ENCODE measurements at places on chromosomes 5 and 9.

- no peak overlapping the region for H3K27ac ChIP-seq
- no peaks in the 10 kb centered on the region for H3K36me3 ChIP-seq
- DNase-seq: no peak
Observed at GRCh38 chr9:28587052-28587451, 1013.8 kb upstream of the C9orf72 start.

GRCh38 chr9:136441191-136441680 is 1.6 kb upstream of the INPP5E start:
- DNase-seq: no peak
- peak overlapping the region; percentile 49 for H3K4me3 ChIP-seq
- H3K36me3 ChIP-seq: no peaks in the 10 kb centered on the region
- peaks cover 12% of the 10 kb centered on the region for H3K4me1 ChIP-seq

GRCh38 chr5:134136221-134136631 is 21.7 kb downstream of the TCF7 start:
- H3K36me3 ChIP-seq: peaks cover 9% of the 10 kb centered on the region
- DNase-seq: peak; percentile 1
- H3K27ac ChIP-seq: no peak overlapping the region

GRCh38 chr5:170892196-170892595 is 30.4 kb downstream of the RANBP17 start:
- H3K27me3 ChIP-seq: no peaks in the 10 kb centered on the region
- DNase-seq: no peak
- no peaks in the 10 kb centered on the region for H3K36me3 ChIP-seq
- H3K27ac ChIP-seq: no peak overlapping the region

DNA sequence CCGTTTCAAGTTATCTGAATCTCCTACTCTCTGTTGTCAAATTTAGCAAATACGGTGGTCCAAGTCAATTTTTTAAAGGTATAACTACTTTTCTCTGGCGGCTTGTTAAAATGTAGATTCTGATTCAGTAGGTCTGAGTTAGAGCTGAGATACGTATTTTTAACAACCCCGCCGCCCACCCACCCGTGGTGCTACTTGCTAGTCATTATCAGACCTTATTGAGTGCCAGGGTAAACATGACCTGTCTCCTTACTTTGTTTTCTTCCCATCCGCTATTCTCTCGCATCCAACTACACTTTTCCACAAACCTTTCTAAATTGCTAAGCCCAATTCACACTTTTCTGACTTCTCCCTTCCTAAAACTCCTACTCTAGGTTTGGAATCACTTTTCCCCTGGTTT is 694 bp upstream of the PLAA start:
- peaks cover 11% of the 10 kb centered on the region for H3K4me1 ChIP-seq
- peak overlapping the region; percentile 99 for H3K27ac ChIP-seq
- H3K27me3 ChIP-seq: peaks cover 1% of the 10 kb centered on the region

GRCh38 chr5:113065626-113066025 is 89.0 kb downstream of the DCP2 start:
- H3K27ac ChIP-seq: no peak overlapping the region
- peaks cover 9% of the 10 kb centered on the region for H3K4me1 ChIP-seq
- peaks cover 7% of the 10 kb centered on the region for H3K36me3 ChIP-seq
- DNase-seq: no peak
- peaks cover 10% of the 10 kb centered on the region for H3K27me3 ChIP-seq

DNA sequence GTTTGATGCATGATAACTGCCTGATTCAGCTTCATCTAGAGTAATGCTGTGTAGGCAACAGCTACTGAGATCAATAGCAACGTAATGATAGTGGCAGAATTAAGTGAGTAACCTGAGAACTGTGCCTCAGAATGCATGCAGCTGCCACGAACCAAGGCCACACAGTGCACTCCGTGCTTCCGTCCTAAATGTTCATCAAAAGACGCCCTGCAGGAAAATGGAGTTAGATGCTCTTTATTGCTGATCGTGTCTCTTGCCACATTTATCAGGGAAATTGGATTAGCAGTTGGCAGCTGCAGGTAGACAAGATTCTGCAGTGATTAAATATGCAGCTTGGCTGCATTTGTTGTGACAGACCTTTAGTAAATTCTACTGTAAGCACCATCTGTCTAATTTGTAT is 107.7 kb upstream of the TLX3 start:
- H3K36me3 ChIP-seq: no peaks in the 10 kb centered on the region
- peak; percentile 53 for DNase-seq
- H3K27me3 ChIP-seq: peaks cover 3% of the 10 kb centered on the region
- H3K27ac ChIP-seq: peak overlapping the region; percentile 65
- peak overlapping the region; percentile 45 for H3K4me3 ChIP-seq

DNA sequence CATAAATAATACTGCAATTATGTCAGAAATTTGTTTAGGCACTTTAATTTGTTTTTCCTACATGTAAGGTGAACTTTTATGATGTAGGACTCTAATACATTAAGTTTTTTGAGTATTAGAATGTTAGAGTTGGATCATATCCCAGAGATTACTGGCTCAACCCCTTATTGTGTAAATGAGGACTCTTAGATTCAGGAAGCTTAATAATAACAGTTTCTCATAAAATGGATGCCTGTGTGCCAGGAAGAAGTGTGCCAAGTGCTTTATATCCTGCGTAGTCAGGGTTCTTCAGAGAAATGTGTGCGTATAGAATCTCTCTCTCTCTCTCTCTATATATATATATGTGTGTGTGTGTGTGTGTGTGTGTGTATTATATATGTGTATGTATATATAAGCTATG is 388.5 kb downstream of the CAAP1 start:
- H3K4me3 ChIP-seq: no peak overlapping the region
- H3K27ac ChIP-seq: no peak overlapping the region
- no peaks in the 10 kb centered on the region for H3K36me3 ChIP-seq
- no peaks in the 10 kb centered on the region for H3K27me3 ChIP-seq
- DNase-seq: no peak
- H3K4me1 ChIP-seq: no peaks in the 10 kb centered on the region

DNA sequence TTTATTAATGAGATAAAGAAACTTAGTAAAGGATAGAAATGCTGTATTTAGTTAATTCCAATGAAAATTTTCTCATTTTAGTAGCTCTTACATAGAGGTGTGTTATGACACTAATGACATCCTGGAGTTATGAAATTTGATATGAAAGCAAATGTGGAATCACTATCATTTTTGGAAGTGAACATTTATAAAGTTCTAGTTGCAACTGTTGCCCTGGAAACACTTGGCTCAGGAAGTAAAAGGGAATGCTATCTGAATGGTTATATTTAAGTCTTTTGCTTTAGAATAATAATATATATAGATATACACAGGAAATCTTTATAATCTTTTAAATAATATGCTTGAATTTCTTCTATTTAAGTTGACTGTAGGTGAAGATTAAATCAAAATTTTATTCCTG is 16.7 kb downstream of the ADAMTS19 start:
- no peaks in the 10 kb centered on the region for H3K36me3 ChIP-seq
- H3K27ac ChIP-seq: no peak overlapping the region
- H3K4me3 ChIP-seq: no peak overlapping the region
- peaks cover 13% of the 10 kb centered on the region for H3K4me1 ChIP-seq
- H3K27me3 ChIP-seq: no peaks in the 10 kb centered on the region

- no peak overlapping the region for H3K27ac ChIP-seq
- H3K27me3 ChIP-seq: peaks cover 2% of the 10 kb centered on the region
- H3K4me3 ChIP-seq: no peak overlapping the region
- no peak for DNase-seq
Observed at GRCh38 chr9:91159664-91160121, 202.0 kb downstream of the AUH start.

GRCh38 chr5:143271431-143271830 is 132.1 kb downstream of the NR3C1 start:
- peaks cover 12% of the 10 kb centered on the region for H3K36me3 ChIP-seq
- H3K27ac ChIP-seq: no peak overlapping the region
- no peak overlapping the region for H3K4me3 ChIP-seq
- H3K4me1 ChIP-seq: no peaks in the 10 kb centered on the region

DNA sequence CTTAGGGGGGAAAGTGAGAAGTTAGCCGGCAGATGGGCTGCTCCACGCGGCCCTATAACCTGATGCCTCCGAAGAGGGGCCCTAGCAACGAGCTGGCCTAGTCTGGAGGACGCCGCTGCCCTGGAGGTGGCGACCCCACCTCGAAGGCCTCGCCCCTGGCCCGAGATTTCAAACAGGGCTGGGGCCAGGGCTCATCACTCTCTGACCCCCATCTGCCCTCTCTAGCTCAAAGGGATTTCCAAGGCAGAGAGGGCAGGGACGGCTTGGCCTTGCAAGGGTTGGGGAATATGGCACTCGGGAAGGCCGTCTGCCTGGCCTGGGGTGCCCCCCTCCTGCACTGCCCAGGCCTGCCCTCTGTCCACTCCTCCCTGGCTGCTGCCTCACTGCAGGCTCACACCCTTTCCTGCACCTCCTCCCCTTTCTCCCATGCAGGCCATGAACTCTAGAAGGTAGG is 25.5 kb upstream of the TIFAB start:
- peak overlapping the region; percentile 89 for H3K27ac ChIP-seq
- peak; percentile 56 for DNase-seq

DNA sequence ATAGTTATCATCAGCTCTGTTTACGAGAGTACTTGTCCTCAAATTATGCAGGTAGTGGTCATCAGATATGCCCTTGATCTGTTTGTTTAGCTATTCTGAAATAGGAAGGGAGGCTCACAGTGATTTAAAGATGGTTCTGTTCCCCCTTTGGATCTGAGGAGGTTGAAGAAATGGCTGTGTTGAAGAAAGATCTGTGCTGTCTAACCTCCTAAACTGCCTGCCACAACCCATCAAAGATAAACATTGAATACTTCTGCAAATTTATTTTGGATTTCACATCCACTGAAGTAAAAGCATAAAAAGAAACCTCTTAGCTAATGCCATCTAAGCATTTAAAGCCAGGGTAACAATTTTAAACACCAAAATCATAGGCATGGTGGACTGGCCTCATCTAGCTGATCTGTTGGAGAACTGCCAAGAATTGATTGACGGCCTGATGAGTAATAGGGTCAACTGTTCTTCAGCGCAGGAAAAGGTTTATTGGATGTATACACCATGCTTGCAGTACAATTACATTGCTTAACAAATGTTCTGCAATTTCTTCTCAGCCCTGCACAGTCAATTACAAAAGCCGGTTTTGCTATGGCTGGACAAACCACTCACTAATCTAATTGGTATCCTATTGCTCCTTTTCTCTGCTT is 97.6 kb downstream of the SEMA6A start:
- peaks cover 6% of the 10 kb centered on the region for H3K27me3 ChIP-seq
- H3K4me3 ChIP-seq: no peak overlapping the region
- no peak for DNase-seq

- H3K27ac ChIP-seq: no peak overlapping the region
- no peak for DNase-seq
- peaks cover 12% of the 10 kb centered on the region for H3K27me3 ChIP-seq
- H3K36me3 ChIP-seq: no peaks in the 10 kb centered on the region
Observed at GRCh38 chr9:113781896-113782295, 94.2 kb upstream of the ZNF618 start.

- peaks cover 6% of the 10 kb centered on the region for H3K27me3 ChIP-seq
- DNase-seq: no peak
- H3K36me3 ChIP-seq: no peaks in the 10 kb centered on the region
- H3K4me3 ChIP-seq: no peak overlapping the region
- H3K4me1 ChIP-seq: peaks cover 3% of the 10 kb centered on the region
Observed at GRCh38 chr5:135137146-135137915, 103.3 kb upstream of the PITX1 start.

DNA sequence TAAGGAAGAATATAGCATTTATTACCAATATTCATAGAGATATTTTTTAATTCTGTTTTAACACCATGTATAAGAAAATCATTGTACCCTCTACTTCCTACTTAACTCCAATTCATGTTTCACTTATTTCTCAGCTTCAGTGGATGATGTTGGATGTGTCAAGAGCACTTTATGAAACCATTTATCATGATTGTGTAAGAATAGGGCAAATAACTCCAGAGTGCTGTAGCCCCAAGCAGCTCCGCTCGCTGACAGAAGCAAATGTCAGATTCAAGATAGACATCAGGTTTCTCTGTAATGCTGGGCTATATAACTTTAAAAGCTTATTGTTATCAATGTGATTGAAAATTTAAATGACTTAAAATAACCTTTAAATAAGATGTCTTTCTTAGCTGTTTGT is 50.4 kb downstream of the MAST4 start:
- no peak for DNase-seq
- peaks cover 8% of the 10 kb centered on the region for H3K4me1 ChIP-seq
- H3K27me3 ChIP-seq: peaks cover 1% of the 10 kb centered on the region
- peaks cover 7% of the 10 kb centered on the region for H3K36me3 ChIP-seq
- no peak overlapping the region for H3K27ac ChIP-seq
- no peak overlapping the region for H3K4me3 ChIP-seq

GRCh38 chr9:91210318-91210717 is 151.4 kb downstream of the AUH start:
- no peak overlapping the region for H3K27ac ChIP-seq
- no peak overlapping the region for H3K4me3 ChIP-seq
- no peaks in the 10 kb centered on the region for H3K27me3 ChIP-seq
- DNase-seq: no peak
- no peaks in the 10 kb centered on the region for H3K4me1 ChIP-seq
- peaks cover 6% of the 10 kb centered on the region for H3K36me3 ChIP-seq

- peaks cover 6% of the 10 kb centered on the region for H3K36me3 ChIP-seq
- H3K4me3 ChIP-seq: no peak overlapping the region
- peaks cover 8% of the 10 kb centered on the region for H3K4me1 ChIP-seq
- H3K27me3 ChIP-seq: no peaks in the 10 kb centered on the region
- H3K27ac ChIP-seq: no peak overlapping the region
Observed at GRCh38 chr5:124260921-124261515, 485.4 kb downstream of the ZNF608 start.

DNA sequence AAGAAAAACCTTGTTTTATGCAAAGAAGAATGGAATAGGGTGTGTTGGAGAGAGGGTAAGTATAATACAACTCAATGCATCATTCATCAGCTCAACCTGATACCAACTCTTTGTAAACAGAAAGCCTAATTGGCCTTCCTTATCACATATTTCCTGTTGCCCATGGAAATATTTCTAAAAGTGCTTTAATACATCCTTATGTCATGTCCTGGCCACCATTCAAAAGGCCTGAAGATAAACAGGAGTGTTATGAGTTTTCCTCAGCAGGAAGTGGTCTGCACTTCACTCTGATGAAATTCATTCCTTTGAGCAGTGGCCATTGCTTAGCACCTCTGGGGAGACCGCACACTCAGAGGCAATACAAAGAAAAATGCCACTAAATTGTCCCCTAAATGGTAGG is 511.2 kb downstream of the SEMA5A start:
- H3K27ac ChIP-seq: no peak overlapping the region
- H3K4me3 ChIP-seq: no peak overlapping the region
- H3K36me3 ChIP-seq: no peaks in the 10 kb centered on the region

DNA sequence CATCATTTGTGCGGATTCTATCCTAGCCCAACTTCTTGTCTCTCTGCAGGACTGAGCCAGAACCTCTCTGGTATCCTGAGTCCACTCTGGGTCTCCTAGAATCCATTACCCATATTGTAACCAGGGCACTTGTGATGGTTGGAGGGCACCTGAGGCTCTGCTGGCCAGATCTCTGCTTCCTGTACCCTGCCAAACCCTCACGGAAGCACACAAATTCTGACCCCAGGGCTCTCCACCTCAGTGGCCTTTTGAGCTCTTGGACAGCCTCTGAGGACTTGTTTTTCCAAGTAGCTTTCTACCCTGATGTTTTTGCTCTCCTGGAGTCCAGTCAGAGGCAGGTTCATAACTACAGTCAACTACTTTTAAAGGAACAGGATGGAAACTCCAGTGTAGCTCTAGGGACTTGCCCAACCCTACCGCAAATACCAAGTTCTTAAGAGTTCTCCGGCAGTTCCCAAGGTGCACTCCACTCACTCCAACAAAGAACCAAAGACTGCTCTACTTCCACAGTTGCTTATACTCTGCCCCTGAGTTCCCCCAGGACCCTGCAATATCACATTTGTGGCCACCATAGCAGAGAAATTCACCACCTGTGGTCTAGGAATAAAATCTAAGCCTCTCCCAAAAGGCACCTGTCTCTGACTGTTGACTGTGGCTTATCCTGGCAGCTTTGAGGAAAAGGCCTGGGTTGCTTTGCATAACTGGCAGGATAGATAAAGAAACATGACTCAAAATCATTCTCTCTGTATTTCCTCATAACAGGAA is 9.6 kb downstream of the PIP5K1B start:
- no peaks in the 10 kb centered on the region for H3K27me3 ChIP-seq
- no peaks in the 10 kb centered on the region for H3K4me1 ChIP-seq
